ENCODE measurements at places on chromosomes 7 and 10.

DNA sequence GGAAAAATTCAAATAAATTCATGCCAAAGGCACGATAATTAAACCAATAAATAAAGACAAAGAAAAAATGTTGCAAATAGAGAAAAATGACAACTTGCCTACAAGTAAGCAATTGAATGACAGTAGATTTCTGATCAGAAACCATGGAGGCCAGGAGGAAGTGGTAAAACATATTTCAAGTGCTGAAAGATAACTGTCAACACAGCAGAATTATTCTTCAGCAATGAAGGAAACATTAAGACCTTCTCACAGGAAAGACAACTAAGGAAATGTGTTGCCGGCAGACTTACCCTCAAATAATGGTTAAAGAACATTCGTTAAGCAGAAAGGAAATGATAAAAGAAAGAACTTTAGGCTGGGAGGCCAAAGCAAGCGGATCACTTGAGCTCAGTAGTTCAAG lies 30.4 kb downstream of the RUNDC3B start:
- no peak for DNase-seq

- DNase-seq: no peak
These were observed 5.6 kb downstream of the PTN start for GRCh38 chr7:137337902-137338301.

DNA sequence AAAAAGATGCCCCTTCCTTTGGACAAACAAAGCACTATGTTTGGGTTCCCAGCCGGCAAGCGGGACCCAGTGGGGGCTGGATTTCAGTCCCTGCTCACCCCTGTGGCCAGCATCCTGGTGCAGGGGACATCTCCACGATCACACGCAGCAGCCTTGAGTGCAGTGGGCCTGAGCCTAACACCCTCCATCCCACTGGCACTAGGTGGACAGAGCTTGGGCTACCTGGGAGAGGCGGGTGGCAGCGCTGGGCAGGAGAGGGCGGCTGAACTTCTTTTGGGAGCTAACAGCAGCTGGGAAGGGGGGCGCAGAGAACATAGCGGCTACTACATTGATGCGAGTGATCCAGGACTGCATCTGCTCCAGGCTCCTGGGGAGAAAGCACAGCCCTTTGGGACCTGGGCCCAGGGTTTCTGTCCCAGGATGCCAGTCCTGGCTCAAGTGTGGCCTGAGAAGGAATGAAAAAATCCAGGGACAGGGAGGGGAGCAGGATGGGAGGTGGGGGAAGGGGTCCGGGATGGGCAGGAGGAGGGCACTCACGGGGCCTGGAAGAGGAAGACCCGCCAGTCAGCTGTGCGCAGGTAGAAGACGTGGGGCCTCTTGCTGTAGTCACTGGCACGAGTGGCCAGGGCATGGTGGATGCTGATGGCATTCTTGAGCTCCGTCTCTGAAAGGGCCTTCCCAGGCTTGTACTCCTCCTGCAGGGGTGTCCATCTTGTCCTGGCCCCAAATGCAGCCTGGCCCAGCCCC lies 9.0 kb downstream of the NFKB2 start:
- DNase-seq: no peak

DNA sequence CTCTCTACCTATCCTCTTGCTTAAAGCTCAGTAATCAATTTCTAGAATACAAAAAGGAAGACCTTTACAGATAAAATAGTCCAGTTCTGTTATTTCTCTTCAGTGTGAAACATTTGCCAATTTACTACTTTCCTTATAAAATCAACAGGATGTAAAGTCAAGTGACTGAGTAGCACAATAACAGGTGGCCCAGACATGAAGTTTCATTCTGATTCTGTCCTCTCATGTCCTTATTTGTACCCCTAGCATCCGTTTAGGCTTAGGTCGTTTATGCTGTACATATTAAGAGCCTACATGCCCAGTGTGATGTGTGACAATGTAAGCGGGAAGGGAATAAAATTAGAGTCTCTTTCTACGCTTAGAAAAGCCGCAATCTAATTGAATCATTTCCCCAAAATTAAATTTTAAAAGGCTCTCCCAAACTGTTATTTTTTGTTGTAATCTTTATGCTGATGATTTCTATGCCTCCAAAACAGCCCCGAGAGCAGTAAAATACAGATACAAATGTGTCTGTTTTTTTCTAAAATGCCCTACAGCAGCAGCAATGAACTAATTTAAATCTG lies 29.1 kb downstream of the EPC1 start:
- DNase-seq: no peak

- DNase-seq: no peak
These were observed 581.3 kb downstream of the ATRNL1 start for GRCh38 chr10:115674496-115674895.

DNA sequence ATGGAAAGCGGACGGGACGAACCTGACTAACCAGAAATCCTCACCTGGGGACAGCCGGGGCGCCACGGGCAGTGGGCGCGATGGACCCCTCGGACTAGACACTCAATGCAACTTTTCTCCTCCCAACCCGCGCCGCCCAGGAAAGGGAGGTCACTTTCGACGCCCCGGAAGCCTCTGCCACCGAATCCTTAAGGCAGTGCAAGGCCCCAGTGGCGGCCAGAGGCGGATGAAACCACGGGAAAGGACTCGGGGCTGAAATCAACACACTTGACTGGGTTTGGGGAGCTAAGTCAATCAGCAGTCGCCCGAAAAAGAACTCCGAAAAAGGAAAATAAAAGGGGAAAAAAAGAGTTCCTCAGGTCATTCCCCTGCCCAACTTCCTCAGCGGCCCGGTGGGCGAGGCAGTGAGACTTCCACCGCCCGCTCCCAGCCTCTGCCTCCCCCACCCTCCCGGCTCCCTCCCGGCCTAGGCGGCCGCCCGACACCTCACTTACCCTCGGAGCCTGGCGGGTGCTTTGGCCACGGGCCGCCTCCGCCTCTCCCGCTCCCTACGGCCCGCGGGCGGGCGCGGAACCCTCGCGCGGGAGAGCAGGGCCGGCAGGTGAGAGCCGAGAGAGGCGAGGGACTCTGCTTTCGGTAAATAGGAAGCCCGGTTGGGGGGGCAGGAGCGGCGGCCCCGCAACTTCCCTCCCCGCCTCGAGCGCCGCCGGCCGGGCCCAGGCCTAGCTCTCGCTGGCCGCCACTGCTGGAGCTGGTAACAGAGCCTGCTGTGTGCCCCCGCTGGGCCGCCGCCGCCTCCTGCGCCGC lies 518 bp downstream of the WAPL start:
- DNase-seq: peak; percentile 19

- no peak for DNase-seq
These were observed 25.7 kb downstream of the MYOF start for GRCh38 chr10:93456480-93456879.

DNA sequence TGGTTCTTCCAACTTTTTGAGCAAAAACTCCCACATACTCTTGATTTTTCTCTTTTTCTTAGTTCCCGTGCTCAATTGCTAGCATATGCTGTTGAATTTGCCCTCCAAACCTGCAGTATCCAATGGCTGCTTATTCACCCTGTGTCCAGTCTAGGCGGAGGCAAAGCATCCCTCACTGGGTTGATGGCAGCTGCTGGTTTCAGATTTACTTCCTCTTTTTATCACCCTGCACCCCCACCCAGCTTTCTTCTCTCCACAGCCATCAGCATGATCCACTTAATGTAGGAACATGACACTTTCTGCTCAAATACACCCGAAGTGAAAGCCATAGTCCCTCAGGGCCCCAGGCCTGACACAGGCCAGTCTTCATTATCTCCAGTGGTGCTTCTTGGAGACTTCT lies 87.6 kb upstream of the ADARB2 start:
- DNase-seq: no peak

GRCh38 chr7:26441002-26441521 lies 149.4 kb downstream of the SNX10 start:
- no peak for DNase-seq

DNA sequence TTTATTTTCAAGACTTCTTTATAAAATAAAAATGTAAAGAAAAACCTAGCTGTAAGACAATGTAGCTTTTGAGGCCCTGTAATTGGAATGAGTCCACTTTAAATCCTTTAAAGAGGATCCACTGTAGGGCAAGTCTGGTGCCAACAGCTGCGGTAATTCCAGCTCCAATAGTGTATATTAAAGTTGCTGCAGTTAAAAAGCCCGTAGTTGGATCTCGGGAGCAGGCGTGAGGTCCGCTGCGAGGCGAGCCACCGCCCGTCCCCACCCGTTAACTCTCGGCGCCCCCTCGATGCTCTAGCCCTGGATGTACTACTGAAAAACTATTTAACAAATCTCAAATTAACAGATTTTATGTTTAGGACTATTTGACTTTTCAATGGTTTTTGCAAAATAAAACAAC lies 414.7 kb upstream of the SEMA3C start:
- DNase-seq: no peak

- no peak for DNase-seq
These were observed 11.5 kb downstream of the CLRN3 start for GRCh38 chr10:127881262-127881661.

GRCh38 chr10:78424723-78425122 lies 391.1 kb downstream of the RPS24 start:
- no peak for DNase-seq

- DNase-seq: no peak
These were observed 350.0 kb downstream of the CRPPA start for GRCh38 chr7:16071246-16071857.

DNA sequence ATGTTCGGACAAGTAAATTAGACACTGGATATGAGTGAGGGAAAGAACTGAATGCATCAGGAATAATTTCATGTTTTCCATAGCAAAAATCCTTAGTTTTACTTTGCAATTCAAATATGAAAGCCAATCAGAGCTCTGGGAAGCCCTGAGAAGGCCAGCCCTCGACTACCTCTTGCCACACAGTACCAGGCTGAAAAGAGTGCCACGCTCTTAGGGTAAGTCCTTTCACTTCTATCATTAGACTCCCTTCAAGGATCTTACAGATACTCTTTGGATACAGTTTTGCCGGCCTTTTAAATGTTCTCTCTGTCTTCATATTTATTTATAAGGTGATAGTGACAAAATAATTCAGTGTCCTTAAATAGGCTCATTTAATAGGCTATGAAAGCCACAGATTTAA lies 1.9 kb downstream of the COBL start:
- DNase-seq: no peak

DNA sequence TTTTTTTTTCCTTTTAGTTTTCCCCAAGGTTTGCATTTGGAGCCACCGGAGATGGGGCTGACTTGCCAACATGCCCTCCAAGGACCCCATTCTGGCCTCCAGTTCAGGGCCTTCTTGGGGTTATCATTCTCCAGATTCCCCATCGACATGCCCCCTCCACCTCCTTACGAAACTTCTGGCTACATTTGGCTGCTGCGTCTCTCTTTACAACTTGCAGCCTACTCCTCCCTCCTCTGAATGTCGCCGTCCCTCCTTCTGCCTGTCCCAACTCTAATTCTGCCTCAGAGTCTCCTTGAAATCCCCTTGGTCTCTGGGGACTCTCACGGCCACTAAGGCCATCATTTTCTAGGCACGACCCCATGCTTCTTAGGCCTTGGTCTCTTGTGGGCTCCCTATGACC lies 72.2 kb upstream of the PODXL start:
- no peak for DNase-seq

DNA sequence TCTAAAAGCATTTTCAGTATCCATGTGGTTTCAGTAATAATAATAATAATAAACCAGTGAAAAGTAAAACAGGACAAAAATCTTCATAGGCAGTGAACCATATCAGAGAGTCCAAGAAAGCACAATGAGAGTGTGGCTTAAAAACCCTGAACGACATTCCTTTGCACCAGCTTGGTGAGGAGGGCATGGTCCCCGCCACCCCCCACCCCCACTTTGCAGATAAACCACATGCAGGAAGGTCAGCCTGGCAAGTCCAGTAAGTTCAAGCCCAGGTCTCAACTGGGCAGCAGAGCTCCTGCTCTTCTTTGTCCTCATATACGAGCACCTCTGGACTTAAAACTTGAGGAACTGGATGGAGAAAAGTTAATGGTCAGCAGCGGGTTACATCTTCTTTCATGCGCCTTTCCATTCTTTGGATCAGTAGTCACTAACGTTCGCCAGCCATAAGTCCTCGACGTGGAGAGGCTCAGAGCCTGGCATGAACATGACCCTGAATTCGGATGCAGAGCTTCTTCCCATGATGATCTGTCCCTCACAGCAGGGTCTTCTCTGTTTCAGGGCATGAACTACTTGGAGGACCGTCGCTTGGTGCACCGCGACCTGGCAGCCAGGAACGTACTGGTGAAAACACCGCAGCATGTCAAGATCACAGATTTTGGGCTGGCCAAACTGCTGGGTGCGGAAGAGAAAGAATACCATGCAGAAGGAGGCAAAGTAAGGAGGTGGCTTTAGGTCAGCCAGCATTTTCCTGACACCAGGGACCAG lies 172.5 kb downstream of the EGFR start:
- no peak for DNase-seq

GRCh38 chr10:46553238-46554049 lies 3.0 kb downstream of the GPRIN2 start:
- DNase-seq: peak; percentile 1

- no peak for DNase-seq
These were observed 28.9 kb downstream of the LRRC27 start for GRCh38 chr10:132360766-132361447.

GRCh38 chr10:60917331-60918280 lies 26.4 kb downstream of the RHOBTB1 start:
- DNase-seq: no peak

DNA sequence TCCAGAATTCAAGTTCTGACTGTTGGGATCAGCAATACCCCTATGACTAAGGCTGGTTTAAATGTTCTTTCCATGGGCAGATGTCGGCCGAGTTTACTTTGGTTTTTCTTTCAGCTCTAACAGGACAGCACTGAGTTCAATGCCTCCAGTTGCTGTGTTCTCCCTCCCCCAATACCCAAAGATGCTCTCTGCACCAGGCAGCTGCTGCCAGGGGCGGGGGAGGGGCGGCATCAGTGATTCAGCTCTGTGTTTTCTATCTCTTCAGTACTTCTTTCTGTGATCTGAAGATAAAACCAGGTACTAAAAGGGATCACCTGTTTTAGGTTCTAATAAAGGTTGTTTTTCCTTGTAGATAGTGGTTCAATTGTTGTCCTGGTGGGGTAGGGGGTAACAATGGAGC lies 576.7 kb upstream of the POT1 start:
- DNase-seq: no peak

DNA sequence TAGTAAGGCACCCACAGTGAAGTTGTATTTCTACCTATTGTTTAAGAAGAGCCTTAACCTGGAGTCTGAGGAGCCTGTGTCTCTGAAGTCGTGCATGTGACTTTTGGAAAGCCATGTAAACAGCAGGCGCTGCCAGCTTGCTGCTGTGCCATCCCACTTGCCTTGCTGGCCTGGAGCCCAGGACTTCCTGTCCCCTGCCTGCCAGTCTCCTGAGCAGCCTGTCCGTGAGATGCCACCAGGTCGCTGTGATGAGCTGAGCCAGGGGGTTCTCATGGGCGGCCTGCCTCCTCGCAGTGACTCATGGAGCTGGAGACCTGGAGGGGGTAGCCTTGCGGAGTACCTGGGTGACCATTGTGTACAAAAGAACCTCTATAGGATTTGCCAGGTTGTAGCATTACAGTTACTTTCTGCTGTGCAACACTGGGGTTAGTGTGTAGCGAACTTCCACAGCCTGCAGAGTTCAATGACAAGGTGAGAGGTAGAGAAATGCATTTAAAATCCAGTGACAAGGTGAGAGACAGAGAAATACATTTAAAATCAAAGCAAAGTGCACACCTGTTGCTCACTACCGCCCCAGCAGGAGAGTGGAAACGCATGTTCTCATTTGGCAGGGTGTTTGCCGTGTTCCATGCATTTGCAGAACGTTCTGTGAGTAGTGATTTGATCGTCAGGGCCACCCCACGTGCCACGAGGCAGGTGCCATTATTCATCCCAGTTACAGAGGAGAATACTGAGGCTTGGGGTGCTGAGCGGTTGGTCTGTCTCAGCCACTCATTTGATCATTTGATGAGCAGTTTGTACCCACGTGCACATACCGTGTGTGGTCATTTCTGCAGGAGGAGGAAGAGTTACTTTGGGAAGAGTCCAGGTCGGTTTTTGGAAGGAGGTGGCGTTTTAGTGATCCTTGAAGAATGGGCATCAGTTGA lies 36.6 kb upstream of the BHLHA15 start:
- DNase-seq: no peak
